ENCODE measurements at places on chromosomes 4 and X. TPM values are rescaled to one million over a fixed set of nuclear protein-coding genes. Genes with fewer than 3 reads are reported as not detected.

The LGI2 gene
- total RNA-seq: 0.12 TPM

The GPR143 gene
- total RNA-seq: not detected

The HOPX gene
- total RNA-seq: not detected

The FREM3 gene
- not detected for total RNA-seq

The N4BP2 gene
- total RNA-seq: 2.1 TPM

The SMIM10 gene
- total RNA-seq: 7.6 TPM

DNA sequence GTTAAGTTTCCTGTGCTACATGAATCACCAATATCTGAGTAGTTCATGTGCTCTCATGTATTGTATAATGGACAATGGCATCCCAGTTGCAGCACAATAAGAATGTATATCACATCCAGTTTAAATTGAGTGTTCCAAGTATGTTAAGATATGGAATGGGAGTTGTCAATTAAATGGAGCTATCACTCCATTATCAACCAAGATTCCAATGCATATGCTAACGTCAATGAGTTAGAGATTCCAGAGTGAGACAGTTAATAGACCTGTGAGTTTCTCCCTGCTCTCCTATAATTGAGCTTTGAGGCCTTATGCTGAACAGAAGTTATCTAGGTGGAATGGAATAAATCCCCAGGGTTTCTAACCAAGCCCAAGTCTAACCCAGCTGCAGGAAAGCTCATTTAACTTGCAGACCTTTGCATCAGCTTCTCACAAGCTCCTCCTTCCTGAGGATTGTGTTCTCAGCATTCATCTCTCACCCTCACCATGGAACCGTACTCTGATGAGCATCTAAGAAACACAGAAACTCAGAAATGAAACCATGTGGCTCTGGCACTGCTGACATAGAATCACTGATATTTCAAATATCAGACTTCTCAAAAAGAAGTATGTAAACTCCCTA lies 84.8 kb downstream of the TIGD2 start:
- DNase-seq: no peak

DNA sequence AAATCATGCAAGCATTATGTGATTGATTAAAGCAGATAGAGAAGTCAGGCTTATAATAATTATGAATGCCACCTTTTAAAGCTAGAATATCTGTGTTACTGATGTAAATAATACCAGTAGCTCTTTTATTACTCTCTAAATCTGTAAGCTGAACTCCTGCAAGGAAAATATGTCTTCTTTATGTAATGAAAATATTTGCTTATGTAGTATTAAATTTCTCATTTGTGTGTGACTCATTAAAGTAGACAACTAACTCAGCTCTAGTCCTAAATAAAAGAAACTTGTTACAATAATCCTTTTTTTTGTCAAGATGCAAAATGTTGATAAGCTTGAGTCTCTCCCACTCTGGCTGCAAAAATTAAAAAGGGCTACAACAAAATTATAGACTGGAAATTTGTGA lies 137.7 kb upstream of the FAT1 start:
- DNase-seq: no peak

- peak; percentile 54 for DNase-seq
These were observed 29.3 kb upstream of the BOD1L1 start for GRCh38 chr4:13656569-13657405.

DNA sequence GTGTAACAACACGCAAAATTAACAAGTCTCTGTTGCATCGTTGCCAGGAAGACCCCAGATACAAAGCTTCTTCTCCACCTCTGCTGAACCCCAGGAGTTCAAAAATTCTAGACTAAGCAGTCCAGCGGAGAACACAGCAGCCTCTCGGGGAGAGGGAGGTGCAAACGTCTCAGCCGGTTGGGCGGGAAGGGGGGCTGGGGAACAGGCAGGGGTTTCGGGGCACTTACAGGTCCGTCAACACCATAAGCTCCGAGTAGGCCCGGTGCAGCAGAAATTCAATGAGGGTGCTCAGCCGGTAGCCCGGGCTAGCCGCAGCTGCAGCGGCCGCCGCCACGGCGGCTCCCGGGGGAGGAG lies 394 bp downstream of the MED14 start:
- DNase-seq: no peak

- no peak for DNase-seq
These were observed 18.8 kb upstream of the C4orf36 start for GRCh38 chr4:86910820-86911684.

DNA sequence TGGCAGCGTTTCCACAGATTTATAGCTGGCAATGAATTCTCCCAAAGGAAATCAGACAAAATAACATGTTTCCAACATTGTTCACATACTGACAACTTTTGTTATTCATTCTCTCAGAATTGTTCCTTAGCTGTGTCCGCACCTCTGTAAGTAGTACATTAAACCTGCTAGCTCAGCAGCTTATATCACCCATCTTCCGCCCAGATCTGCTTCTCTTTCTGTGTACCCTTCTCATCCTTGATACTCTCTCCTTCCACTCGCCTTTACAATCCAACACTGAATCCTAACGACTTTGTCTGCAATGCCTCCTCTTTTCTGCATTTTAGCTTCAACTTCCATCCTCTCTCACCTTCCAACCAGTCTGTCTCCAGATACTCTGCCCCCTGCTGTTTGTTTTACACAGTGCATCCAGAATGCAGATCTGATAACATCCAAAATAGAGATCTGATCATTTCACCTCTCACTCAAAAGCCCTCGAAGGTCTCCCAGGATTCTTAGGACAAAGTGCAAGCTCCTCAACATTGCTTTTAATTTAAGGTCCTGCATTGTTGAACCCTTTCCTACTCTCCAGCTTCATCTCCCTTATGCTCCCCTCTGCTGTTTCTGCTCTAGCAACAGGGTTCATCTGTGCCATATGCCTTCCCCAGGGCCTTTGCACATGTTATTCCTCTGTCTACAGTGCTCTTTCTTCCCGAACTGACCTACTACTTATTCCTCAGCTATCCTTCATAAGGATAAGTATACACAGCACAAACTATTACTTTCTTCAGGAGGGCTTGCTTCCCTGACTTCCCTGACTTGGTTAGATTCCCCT lies 67.3 kb upstream of the VBP1 start:
- DNase-seq: no peak

DNA sequence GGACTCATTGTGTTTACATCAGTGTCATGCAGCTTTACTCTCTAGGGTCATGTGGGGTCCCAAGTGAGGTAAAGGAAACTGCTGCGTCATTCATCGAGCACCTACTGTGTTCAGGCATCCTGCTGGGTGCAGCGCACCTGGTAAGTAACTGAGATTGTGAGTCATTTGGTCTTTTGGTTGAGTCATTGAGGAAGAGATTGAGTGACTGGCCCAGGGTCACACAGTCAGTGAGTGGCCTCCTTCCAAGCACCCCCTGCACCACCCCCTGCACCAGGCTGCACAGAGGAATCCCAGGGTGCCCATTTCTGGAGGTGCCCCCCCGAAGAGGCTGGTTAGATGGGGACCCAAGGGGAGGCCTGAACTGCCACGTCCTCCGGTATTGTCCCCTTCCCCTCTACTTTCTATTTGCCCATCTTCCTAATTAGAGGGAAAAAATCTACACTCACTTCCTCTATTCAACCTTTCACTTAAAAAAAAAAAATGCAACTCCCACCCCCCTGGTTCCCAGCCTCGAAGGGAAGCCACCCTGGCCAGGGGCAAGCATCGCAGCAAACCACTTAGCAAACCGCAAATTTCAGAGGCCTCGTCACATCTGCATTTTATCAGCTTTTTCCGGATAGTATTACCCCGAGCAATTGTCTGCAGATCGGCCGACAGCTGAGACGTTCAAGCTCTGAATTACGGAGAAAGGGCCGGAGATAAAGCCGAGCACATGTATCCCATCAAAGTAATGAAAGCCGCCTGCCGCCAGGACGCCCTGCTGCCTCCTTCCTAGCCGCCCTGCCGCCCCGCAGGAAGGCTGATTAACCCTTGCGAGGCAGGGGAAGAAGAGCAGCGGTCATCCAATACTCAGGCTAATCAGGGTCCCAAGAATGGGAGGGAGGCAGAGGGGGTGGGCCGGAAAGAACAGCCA lies 96.3 kb upstream of the MSX1 start:
- peak; percentile 61 for DNase-seq

DNA sequence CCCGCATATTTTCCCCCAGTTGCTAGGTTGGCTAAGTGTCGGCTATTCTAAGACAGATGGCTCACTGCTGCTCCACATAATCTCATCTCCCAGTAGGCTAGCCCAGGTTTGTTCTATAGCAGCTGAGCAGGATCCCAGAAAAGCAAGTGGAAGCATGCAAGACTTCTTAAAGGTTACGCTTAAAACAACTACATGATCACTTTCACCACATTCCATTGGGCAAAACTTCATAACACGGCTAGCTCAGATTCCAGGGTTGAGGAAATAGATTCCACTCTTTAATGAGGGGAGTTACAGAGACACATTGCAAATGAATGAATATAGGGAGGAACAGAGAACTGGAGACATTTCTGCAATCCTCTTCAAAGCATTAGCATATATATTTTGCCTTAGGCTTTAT lies 12.9 kb upstream of the RAB33B start:
- DNase-seq: no peak

GRCh38 chr4:81799371-81799770 lies 327.7 kb upstream of the RASGEF1B start:
- no peak for DNase-seq

DNA sequence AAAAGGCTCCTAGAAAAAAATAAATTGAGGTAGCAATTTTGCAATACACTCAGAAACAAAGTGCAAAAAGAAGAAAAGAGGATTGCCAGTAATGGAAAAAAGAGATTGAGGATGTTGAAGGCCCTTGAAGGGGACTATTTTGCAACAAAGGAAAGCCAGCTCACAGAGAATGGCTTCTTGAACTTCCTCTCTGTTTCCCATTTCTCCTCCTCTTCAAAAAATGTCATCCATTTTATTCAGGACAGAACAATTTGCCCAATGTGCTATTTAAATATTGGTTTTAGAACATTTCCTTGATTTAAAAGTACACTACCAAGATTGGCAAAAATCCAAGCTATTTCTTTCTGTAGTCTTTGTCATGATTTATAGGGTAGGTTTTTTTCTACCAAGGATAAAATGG lies 60.2 kb downstream of the GASK1B start:
- DNase-seq: no peak

DNA sequence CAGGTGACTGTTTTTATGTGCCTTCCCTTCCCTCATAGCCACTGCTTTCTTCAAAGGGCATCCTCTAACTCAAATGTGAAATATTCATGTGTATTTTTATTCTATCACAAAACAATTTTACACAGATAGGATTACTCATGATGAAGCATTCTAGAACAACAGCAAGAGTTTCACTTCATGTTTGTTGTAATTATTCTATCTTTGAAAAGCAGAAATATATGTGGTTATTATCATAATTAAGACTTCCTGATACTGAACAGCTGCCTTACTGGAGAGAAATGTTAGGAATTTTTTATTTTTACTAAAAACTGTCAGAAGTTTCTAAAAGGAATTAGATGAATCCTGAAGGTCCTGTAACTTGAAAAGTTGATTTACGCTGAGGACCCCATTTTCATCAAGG lies 229.1 kb downstream of the PALLD start:
- no peak for DNase-seq

DNA sequence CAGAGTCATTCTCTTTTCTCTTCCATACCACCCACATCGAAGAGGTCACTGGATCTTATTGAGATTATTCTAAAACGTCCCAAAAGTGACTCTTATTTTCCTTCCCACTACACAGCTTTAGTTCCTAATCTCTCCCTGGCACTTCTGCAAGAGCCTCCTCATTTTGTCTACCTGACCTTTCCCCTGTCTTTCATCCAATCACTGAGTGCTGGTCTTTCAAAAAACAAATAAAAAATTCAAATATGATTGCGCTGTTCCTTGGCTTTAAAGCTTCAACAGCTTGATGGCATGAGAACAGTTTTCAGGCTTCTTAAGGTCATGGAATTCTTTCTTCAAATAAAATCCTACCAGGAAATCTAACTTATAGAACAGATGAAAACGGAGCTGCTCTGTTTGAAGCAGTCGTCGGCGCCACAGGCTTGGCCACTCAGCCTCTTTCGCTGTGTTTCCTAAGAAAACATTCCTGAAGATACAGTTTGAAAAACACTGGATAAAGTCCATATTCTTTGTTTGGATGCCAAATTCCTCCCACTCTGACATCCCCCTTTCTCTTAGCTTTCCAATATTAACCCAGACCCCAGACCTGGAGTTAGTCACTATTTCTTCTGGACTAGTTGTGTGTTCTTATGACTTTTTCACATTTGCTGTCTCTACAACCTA lies 12.5 kb downstream of the SYTL5 start:
- no peak for DNase-seq

Measured in H4 (cell line).